Left kidney (tissue), 8 donors: ENCODE measurements at places on chromosomes 3 and 15. TPM values are rescaled to one million over a fixed set of nuclear protein-coding genes. Genes with fewer than 3 reads are reported as not detected.

Gene MST1R
- polyA plus RNA-seq, result 2.8 TPM

Gene CCR8
- not detected for polyA plus RNA-seq

Gene ALG1L2
- polyA plus RNA-seq, result 3.3 TPM

Gene CDCP1
- polyA plus RNA-seq, result 1.2 TPM

Gene DLL4
- polyA plus RNA-seq, result 5.1 TPM

Gene HTR3E
- not detected for polyA plus RNA-seq

Gene STX19
- 0.32 TPM for polyA plus RNA-seq

Gene ATG3
- polyA plus RNA-seq, result 47.3 TPM

Gene BAHD1
- 22.8 TPM for polyA plus RNA-seq

Gene FETUB
- 0.28 TPM for polyA plus RNA-seq

Gene LRRC15
- not detected for polyA plus RNA-seq

Gene CSPG4
- polyA plus RNA-seq, result 6.4 TPM

Gene SLC22A14
- 1.1 TPM for polyA plus RNA-seq

Gene CNTN6
- 4.3 TPM for polyA plus RNA-seq

Gene ALPK3
- polyA plus RNA-seq, result 20.7 TPM

Gene LRRC34
- 18.1 TPM for polyA plus RNA-seq

Gene ADGRG7
- not detected for polyA plus RNA-seq

Gene TGFBR2
- polyA plus RNA-seq, result 93.2 TPM

Gene CASR
- 24.9 TPM for polyA plus RNA-seq

Gene CCDC54
- 0.28 TPM for polyA plus RNA-seq

Gene PCNP
- 242 TPM for polyA plus RNA-seq

Gene HCN4
- 1.2 TPM for polyA plus RNA-seq

Gene CNTN4
- 30.1 TPM for polyA plus RNA-seq

Gene KLHL6
- polyA plus RNA-seq, result 1.1 TPM

Gene ACOX2
- 38.6 TPM for polyA plus RNA-seq

Gene ALDH1A3
- 5.7 TPM for polyA plus RNA-seq

Gene CELF6
- 5.1 TPM for polyA plus RNA-seq

Gene FBXW12
- polyA plus RNA-seq, result 0.73 TPM
